ENCODE measurements at places on chromosomes 6 and 20. TPM values are rescaled to one million over a fixed set of nuclear protein-coding genes. Genes with fewer than 3 reads are reported as not detected.

DNA sequence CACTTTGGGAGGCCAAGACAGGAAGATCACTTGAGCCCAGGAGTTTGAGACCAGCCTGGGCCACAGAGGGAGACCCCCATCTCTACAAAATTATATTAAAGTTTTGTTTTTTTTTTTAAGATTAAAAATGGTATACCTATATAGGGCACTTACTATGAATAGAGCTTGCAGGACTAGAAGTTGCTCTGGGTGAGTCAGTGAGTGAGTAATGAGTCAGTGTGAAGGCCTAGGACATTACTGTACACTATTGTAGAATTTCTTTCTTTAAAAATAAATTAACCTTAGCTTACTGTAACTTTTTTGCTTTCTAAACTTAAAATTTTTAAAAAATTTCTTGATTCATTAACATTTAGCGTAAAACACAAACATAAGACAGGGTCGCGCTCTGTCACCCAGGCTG is 29.7 kb downstream of the STK35 start:
- no peak for DNase-seq
- no peaks in the 10 kb centered on the region for H3K27me3 ChIP-seq
- H3K27ac ChIP-seq, result no peak overlapping the region
- H3K4me3 ChIP-seq, result no peak overlapping the region
- H3K4me1 ChIP-seq, result peaks cover 17% of the 10 kb centered on the region

- no peak overlapping the region for H3K4me3 ChIP-seq
- no peaks in the 10 kb centered on the region for H3K36me3 ChIP-seq
- DNase-seq, result no peak
These were observed 92.5 kb downstream of the TBXT start for GRCh38 chr6:166075186-166075585.

- H3K36me3 ChIP-seq, result no peaks in the 10 kb centered on the region
- no peak for DNase-seq
- no peak overlapping the region for H3K4me3 ChIP-seq
- no peak overlapping the region for H3K27ac ChIP-seq
- H3K27me3 ChIP-seq, result no peaks in the 10 kb centered on the region
- peaks cover 36% of the 10 kb centered on the region for H3K4me1 ChIP-seq
These were observed 47.8 kb downstream of the ELOVL5 start for GRCh38 chr6:53300656-53301551.

- DNase-seq, result no peak
- H3K4me3 ChIP-seq, result no peak overlapping the region
- H3K27me3 ChIP-seq, result no peaks in the 10 kb centered on the region
- no peaks in the 10 kb centered on the region for H3K4me1 ChIP-seq
These were observed 340.0 kb downstream of the ADGRB3 start for GRCh38 chr6:68975064-68975463.

GRCh38 chr6:151690303-151690702 is 117.2 kb upstream of the ESR1 start:
- DNase-seq, result no peak
- H3K4me1 ChIP-seq, result no peaks in the 10 kb centered on the region
- peak overlapping the region; percentile 35 for H3K27ac ChIP-seq
- H3K36me3 ChIP-seq, result no peaks in the 10 kb centered on the region
- no peaks in the 10 kb centered on the region for H3K27me3 ChIP-seq

- H3K27ac ChIP-seq, result no peak overlapping the region
- H3K27me3 ChIP-seq, result no peaks in the 10 kb centered on the region
- no peak overlapping the region for H3K4me3 ChIP-seq
- no peaks in the 10 kb centered on the region for H3K4me1 ChIP-seq
- H3K36me3 ChIP-seq, result peaks cover 5% of the 10 kb centered on the region
These were observed 16.4 kb downstream of the TRMT6 start for GRCh38 chr20:5933802-5934436.

DNA sequence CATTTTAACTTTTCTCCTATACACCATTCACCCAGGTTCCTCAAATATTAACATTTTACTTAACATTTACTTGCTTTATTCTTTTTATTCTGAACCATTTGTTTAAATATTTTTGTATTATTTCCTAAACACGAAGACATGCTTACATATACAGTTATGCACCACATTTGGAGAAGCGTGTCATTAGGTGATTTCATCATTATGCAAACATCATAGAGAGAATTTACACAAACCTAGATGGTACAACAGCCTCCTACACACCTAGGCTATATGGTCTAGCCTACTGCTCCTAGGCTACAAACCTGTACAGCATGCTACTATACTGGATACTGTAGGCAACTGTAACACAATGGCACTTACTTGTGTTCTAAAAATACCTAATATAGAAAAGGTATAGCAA is 6.6 kb downstream of the TDP2 start:
- no peak for DNase-seq
- H3K4me3 ChIP-seq, result no peak overlapping the region
- no peaks in the 10 kb centered on the region for H3K27me3 ChIP-seq
- peaks cover 4% of the 10 kb centered on the region for H3K4me1 ChIP-seq
- peaks cover 10% of the 10 kb centered on the region for H3K36me3 ChIP-seq
- H3K27ac ChIP-seq, result no peak overlapping the region

DNA sequence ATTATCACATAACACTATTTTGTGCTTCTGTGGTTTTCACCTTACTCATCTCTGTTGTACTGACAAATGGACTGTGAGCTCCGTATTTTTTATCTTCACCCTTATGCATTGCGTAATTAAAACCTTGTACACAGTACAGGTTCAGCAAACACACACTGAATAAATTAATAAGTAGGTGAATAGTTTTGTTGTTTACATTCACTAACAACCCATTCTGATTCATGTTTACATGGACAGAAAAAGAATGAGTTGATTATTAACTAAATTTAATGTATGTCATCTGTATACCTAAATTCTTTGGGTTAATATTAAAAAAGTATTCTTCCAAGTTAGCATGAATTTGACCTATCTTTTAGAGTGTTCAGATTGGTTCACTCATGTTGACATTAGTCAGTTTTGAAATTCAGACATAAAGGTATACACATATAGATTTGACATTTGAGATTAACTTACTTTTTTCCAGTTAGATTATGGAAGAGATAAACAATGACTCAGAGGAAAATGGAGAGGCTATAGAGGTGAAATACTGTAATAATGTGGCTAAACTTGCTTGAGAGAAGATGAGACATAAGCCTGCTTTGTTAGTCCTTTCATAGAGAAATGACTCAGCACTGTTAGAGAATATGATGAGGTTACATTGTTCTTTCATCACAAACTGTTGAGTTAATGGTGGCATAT is 541.7 kb upstream of the FLRT3 start:
- no peaks in the 10 kb centered on the region for H3K36me3 ChIP-seq
- H3K4me3 ChIP-seq, result no peak overlapping the region
- H3K4me1 ChIP-seq, result no peaks in the 10 kb centered on the region
- no peak overlapping the region for H3K27ac ChIP-seq
- DNase-seq, result no peak

DNA sequence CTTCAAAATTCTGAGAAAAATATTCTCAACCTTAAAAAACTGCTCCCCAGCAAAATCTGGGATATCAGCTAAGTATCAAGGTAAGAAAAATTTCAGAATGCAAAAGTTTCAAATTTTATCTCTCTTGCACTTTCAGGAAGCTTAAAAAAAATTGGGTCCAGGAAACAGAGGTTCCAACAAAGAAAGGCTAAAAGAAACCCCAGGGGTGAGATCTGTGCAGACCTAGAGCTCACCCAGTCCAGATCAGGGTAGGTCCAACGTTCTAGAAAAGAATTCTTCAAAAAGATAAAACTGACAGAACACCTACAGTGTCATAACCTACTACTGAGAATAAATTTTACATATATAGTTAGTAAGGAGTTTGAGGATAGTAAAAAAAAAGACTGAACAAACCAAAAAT is 23.5 kb downstream of the ILRUN start:
- H3K4me3 ChIP-seq, result no peak overlapping the region
- H3K4me1 ChIP-seq, result peaks cover 41% of the 10 kb centered on the region
- no peak for DNase-seq
- H3K36me3 ChIP-seq, result no peaks in the 10 kb centered on the region
- no peaks in the 10 kb centered on the region for H3K27me3 ChIP-seq

DNA sequence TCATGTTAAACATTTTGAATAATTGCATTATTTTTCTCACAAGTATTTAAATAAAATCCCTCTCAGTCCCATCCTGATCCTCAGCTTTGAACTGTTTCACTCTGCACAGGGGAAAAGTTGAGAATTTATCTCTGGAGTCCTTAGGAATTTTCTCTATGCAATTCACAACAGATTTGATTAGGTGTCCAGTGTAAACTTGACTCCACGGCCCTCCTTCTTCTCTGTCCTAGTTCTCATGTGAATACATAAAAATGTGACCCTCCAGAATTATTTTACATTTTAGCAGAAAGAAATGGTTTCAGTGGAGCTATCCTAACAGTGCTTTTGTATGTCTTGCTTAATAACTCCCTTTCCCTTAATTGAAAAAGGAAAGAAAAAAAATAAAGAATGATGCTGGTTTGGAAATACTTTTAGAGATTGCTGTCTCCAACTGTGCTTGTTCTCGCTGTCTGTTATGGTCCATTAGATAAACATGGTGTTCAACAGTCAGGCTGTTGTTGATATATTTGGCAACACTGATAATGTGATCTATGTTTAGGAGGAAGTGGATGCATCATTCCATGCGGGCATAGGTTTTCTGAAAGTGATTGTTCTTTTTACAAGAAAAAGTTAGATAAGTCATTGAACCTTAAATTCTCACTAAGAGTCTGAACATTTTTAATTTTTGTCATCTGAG is 599.4 kb upstream of the CITED2 start:
- peaks cover 41% of the 10 kb centered on the region for H3K4me1 ChIP-seq
- no peak overlapping the region for H3K4me3 ChIP-seq
- no peak for DNase-seq
- H3K27me3 ChIP-seq, result no peaks in the 10 kb centered on the region
- H3K36me3 ChIP-seq, result no peaks in the 10 kb centered on the region

DNA sequence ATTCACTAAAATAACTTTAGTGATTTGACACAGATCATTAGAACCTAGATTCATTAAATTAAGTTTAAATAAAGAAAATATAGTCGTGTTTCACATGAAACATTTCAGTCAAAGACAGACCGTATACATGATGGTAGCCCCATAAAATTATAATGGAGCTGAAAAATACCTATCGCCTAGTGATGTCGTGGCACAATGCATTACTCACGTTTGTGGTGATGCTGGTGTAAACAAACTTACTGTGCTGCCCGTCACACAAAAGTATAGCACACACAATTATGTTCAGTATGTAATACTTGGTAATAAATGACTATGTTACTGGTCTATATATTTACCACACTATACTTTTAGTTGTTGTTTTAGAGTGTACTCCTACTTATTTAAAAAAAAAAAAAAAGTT is 17.3 kb downstream of the DST start:
- no peaks in the 10 kb centered on the region for H3K27me3 ChIP-seq
- H3K4me1 ChIP-seq, result no peaks in the 10 kb centered on the region
- H3K27ac ChIP-seq, result no peak overlapping the region
- H3K4me3 ChIP-seq, result no peak overlapping the region
- no peak for DNase-seq

- no peak overlapping the region for H3K4me3 ChIP-seq
- no peaks in the 10 kb centered on the region for H3K4me1 ChIP-seq
- no peaks in the 10 kb centered on the region for H3K36me3 ChIP-seq
- peak; percentile 62 for DNase-seq
- no peak overlapping the region for H3K27ac ChIP-seq
These were observed 296.5 kb downstream of the THBS2 start for GRCh38 chr6:168956884-168957730.

- H3K4me1 ChIP-seq, result no peaks in the 10 kb centered on the region
- DNase-seq, result no peak
- no peaks in the 10 kb centered on the region for H3K27me3 ChIP-seq
- H3K36me3 ChIP-seq, result no peaks in the 10 kb centered on the region
- H3K4me3 ChIP-seq, result no peak overlapping the region
These were observed 14.4 kb upstream of the GPR6 start for GRCh38 chr6:109963598-109964170.

- DNase-seq, result no peak
- H3K4me3 ChIP-seq, result no peak overlapping the region
- no peaks in the 10 kb centered on the region for H3K27me3 ChIP-seq
These were observed 31.9 kb downstream of the VAPB start for GRCh38 chr20:58420798-58421496.

DNA sequence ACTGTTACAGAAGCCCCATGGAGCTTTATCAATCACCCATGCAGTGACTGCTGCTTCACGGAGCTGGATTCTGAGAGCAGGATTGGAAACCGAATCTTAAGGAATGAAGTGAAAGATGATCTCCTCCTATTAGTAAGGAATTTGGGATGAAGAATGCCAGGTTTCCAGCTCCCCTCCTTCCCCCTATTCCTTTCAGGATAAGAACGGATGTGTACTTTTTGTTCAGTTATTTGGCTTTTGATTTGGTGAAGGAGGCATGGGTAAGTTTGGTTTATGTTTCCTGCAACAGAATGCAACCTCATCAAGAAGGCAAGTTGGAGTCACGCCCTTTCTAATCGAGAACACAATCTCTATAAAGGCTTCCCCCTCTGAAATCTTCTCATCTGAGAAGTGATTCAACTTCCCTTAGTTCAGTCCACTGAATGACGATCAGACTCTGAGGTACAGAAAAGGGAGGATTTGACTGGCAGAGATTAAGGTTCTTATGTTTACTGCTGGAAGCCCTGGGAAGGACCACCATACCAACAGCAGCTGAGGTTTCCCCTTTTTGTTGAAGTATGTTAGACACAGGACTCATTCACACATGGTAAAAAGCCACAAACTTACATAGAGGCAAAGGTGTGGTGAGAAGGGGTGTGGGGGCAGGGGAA is 5.5 kb downstream of the ELMO2 start:
- no peaks in the 10 kb centered on the region for H3K36me3 ChIP-seq
- H3K27ac ChIP-seq, result peak overlapping the region; percentile 62
- no peak overlapping the region for H3K4me3 ChIP-seq
- DNase-seq, result peak; percentile 13
- H3K4me1 ChIP-seq, result peaks cover 71% of the 10 kb centered on the region

STK38 gene
- 16.2 TPM for total RNA-seq

SEL1L2 gene
- not detected for total RNA-seq

Measured in thyroid gland (tissue), 4 donors.